Renal pelvis (tissue), 12 donors: ENCODE measurements at places on chromosomes 6 and 20. TPM values are rescaled to one million over a fixed set of nuclear protein-coding genes. Genes with fewer than 3 reads are reported as not detected.

DNA sequence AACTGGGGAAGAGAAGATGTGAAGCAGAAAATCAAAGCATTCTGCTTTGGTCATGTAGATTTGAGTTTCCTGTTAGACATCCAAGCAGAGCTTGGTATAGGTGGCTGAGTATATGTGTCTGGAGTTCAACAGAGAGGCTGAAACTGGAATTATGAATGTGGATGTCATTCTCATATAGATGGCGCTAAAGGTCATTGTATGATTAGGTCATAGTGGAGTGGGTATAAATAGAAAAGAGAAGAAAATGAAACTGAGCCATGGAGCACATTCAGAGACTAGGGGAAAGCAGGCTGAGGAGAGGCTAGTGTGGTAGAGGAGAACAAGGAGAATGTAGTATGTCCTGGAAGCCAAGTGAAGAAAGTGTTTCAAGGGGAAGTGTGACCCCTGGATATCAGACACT, 295.6 kb upstream of the PLN start:
- no peak for DNase-seq

The RBPJL gene
- not detected for polyA plus RNA-seq

The OXT gene
- 0.83 TPM for polyA plus RNA-seq

DNA sequence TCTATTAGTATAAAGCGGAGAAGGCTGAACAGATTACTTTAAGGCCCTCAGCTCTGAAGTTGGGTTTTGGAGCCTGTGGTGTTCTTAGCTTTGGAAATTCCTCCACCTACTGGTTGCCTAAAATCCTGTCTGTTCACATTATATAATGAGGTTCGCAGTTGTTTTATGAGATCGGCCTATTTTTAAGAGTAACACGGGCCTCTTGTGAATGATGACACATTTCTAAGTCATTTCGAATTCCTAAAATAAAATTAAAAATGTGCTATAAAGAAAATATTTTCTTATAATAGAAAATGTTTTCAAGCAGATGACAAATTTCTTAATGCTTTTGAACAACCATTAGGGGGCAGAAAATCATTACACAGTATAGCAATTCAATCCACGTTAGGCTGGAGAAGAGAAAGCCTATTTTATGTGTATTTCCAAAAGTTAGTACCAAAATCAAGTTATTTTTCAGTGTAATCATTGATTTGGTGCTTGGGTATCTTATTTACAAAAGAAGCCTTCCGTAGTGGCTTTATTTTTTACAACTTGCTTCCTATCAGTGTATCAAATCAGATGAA, 15.8 kb upstream of the FAM8A1 start:
- DNase-seq = peak; percentile 82

DNA sequence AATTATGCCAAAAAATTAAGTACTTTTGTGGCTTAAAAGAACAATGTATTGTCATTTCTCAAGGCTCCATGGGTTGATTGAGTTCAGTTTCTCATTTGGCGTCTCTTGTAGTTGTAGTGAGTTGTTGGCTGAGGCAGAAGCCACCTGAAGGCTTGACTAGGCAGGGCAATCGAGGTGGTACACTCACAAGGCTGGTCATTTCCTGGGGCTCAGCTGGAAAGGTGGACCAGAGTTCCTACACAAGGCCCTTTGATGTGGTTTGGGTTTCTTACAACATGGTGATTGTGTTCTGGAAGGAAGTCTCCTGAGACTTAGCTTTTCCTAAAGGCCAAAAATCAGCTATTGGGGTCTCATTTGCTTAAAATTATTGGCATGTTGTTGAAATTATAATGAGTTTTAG, 22.6 kb downstream of the MAS1 start:
- DNase-seq = no peak

The SAMD5 gene
- polyA plus RNA-seq = 16.7 TPM

- no peak for DNase-seq
These were observed 593.4 kb downstream of the QKI start for GRCh38 chr6:164007881-164008280.
